ENCODE measurements at places on chromosomes 16 and 17.

DNA sequence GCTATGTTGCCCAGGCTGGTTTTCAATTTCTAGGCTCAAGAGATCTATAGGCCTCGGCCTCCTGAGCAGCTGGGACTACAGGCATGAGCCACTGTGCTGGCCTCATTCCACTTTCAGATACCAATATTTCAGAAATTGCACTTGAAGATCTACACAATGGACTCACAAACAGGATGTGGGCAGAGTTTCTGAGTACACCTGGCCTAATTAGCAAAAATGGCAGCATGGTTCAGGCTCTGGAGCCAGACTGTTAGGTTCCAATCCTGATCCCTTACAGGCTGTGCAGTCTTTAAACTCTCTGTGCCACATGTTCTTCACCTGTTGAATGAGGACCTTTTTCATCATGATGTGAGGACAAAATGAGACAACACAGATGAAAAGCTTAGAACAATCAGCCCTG lies 32.2 kb downstream of the RNF157 start:
- no peak for DNase-seq

DNA sequence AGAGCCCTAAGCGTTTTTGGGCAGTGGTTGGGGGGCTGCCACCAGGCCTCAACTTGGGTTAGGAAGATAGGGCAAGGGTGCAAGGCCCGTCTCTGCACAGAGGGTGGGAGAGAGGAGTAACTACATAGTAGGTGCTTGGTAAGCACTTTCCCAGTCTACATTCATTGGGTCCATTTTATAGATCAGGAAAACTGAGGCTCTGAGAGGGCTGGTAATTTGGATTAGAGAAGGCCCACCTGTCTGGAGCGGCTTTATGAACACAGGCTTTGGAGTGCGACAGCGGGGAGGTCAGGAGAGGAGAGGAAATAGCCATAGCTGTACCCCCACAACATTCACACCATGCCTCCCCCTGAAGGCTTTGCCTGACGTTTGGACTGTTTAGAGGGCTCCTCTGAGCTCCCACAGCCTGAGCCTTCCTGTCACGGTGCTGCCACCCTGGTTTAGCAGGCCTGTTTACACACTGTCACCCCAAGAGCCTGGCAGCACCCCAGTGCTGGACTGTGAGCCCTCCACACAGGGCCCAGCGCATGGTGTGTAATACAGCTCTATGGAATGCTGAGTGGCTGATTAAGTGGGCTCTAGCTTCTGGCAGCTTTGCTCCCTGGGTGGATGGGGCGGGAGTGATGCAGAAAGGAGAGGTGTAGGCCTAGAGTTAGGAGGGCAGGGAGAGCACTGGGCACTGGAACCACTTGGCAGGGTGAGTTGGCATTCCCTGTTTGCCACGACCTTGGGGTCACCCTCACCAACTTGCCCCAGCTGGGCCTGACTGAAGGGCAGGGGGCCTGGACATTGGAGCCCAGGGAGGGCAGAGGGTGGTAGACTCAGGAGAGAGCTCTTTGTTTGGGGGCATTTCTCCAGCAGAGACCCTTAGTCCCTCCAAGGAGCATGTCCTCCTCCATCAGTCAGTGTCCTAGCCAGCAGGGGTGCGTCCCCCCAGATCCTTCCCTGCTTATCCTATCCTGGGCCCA lies 73.7 kb downstream of the RAI1 start:
- no peak for DNase-seq

DNA sequence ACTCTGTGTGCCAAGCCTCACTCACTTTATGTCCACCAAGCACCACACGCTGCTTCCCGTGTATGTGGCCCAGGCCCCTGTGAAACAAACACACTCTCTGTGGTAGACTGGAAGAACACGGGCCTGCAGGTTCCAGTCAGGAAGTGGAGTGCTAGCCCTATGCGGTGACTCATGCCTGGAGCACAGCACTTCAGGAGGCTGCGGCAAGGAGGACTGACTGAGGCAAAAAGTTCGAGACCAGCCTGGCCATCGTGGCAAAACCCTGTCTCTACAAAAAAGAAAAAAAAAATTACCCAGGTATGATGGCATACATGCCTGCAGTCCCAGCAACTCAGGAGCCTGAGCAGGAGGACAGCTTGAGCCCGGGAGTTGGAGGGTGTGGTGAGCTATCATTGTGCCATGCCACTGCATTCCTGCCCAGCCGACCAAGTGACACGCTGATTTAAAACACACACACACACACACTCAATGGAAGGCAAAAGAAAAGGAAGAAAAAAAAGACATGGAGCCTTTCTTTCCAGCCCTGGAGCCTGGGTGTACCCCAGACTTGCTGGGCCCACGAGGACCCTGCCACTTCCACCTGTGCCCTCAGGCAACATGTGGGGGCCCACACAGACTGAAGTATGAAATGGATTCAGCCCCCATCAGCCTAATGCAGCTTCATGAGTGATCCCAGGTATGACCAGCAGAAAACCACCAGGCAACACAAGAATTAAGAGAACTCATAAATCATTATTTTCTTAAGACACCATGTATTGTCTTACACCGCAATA lies 126.6 kb downstream of the ANKRD11 start:
- DNase-seq = no peak

DNA sequence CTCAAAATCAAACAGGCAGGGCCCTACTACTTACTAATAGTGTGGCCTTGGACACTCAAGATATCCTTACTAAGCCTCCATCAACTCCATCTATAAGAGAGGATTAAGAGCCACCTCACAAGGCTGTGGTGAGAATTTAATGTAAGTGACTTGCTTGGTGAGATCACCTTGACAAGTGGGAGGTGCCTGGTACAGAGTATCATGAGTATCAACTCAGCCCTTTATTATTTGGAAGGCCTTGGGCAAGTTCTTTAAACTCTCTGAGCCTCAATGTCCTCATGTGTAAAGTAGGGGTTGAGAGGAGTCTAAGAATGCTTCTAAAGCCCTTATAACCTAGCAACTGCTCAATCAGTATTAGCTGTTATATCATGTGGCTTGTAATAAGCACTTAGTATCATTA lies 15.0 kb downstream of the THUMPD1 start:
- no peak for DNase-seq

DNA sequence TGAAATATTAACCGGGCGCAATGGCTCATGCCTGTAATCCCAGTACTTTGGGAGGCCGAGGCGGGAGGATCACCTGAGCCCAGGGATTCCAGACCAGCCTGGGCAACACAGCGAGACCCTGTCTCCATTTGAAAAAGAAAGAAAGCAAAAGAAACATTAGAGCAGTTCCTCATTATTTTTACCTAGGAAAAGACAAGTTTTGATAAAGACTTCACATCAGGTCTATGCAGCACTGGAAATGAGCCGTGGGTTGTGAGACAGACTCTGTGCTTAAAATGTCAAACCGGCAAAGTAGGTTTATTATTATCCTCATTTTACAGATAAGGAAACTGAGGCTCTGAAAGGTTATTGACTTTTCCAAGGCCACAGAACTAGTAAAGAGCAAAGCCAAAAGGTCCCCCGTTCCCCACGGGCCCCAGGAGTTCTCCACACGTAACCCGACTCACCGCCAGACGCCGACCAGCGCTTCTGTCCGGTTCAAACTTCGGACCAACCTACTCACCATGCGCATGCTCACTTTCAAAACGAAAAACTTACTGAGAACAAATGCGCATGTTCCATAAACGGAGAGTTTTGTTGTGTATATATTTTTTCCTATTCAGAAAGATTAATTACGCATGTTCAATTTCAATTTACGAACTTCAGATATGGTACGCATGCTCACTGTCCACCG lies 356 bp downstream of the TUBD1 start:
- no peak for DNase-seq

GRCh38 chr17:58219007-58219788 lies at the start of gene MKS1:
Gene MKS1 (minus strand): TSS chr17:58219255. CDS start chr17:58219230, 25 bp downstream.
- DNase-seq = peak; percentile 90
